ENCODE measurements at places on chromosomes 4 and X. TPM values are rescaled to one million over a fixed set of nuclear protein-coding genes. Genes with fewer than 3 reads are reported as not detected.

- DNase-seq: no peak
These were observed 48.4 kb downstream of the RWDD4 start for GRCh38 chr4:183610613-183611012.

DNA sequence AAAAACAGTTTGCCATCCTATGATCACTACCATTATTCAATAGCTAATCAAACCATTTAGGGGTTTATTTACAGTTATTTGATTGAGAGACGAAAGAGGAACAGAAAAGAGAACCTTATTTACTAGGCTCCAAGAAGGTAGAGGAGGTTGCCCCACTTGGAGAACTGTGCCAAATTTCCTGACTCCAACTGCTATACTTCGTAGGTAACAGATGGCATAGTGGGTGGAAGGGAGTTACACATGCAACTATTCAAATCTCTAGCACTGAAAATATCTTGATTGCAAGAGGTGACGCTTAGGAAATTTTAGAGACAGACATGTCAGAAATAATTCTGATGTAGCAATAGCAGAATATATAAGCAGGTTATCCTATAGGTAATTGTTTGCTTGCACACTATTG is 38.0 kb upstream of the TMPRSS11F start:
- no peak for DNase-seq

DNA sequence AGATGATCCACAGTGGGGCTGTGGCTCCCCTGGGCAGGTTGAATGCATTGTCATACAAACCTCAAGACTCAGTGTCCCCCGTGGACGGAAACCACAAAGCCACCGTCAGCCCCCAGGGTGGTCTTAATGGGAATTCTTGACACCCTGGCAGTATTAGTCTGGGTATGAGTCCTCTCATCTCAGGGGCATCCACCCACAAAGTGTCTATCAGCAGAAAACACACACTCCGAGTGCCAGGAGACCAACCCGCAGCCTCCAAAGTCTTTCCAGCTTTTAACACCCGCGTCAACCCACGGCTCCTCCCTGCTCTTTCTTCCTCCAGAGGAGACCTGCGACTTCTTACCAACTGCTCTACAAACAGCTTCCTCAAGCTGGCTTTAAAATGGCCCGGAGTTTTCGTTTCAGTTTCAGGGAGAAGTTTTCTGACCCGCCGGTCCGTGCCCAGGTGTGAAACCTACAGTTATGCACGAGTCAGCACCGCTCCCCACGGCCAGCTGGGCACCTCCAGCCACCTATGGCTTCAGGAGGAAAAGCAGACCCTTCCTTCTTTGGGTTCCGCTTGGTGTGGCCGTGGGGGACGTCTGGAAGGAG is 14.4 kb upstream of the ASMTL start:
- no peak for DNase-seq

DNA sequence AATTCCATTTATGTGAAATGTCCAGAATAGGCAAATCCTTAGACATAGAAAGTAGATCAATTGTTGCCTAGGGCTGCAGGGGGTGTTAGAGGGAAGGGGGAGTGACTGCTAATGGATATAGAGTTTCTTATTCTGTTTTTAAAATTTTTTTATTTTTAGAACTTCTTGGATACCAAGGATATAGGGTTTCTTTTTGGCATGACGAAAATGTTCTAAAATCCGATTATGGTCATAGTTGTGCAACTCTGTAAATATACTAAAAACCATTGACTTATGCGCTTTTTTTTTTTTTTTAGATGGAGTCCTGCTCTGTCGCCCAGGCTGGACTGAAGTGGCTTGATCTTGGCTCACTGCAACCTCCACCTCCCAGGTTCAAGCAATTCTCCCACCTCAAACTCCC is 125.2 kb upstream of the USP9X start:
- no peak for DNase-seq

Gene SLC16A2
- 10.6 TPM for total RNA-seq

DNA sequence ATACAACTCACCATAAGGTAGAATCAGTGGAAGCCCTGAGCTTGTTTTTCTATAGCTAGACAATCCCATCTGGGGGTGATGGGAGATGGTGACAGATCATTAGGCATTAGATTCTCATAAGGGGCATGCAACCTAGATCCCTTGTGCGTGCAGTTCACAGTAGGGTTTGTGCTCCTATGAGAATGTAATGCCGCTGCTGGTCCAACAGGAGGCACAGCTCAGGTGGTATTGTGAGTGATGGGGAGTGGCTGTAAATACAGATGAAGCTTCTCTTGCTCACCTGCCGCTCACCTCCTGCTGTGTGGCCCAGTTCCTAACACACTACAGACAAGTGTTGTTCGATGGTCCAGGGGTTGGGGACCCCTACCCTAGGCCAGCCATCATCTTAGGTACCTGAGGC is 5.9 kb upstream of the GATB start:
- no peak for DNase-seq

GRCh38 chr4:63393544-63393943 is 1015.7 kb downstream of the TECRL start:
- DNase-seq: no peak

DNA sequence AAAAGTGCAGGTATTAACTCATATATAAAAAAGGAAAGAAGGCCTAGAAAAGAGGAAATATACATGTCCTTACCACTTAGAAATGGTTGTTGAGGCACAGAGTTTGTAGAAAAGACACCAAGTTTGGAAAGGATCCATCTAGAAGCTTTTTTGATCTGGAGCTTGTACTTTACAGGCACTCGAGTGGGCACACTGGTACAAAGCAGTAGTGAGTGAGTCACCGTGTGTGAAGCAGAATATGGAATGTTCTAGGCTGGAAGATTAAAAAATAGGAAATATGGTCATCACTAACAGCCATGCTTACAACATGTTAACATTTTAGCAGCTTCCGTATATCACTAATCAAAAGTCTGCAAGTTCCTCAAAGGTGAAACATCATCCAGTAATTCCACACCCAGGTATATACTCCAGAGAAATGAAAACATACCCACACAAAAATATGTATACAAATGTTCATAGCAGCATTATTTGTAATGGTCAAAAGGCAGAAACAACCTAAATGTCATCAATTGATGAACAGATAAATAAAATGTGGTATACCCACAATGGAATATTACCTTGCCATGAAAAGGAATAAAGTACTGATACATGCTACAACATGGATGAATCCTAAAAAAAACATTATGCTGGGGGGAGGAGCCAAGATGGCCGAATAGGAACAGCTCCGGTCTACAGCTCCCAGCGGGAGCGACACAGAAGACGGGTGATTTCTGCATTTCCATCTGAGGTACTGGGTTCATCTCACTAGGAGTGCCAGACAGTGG is 69.5 kb downstream of the FRYL start:
- DNase-seq: no peak

DNA sequence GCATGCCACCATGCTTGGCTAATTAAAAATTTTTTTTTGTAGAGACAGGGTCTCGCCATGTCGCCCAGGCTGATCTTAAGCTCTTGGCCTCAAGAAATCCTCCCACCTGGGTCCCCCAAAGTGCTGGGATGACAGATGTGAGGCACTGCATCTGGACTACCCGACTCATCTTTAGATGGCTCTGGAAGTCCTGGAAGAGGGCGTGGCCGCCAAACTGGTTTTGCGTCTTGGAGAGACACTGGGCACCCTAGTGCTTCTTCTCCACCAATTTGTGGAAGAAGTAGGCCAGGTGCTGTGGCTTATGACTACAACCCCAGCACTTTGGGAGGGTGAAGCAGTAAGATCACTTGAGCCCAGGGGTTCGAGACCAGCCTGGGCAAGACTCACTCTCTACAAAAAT is 47.6 kb downstream of the HOPX start:
- no peak for DNase-seq

DNA sequence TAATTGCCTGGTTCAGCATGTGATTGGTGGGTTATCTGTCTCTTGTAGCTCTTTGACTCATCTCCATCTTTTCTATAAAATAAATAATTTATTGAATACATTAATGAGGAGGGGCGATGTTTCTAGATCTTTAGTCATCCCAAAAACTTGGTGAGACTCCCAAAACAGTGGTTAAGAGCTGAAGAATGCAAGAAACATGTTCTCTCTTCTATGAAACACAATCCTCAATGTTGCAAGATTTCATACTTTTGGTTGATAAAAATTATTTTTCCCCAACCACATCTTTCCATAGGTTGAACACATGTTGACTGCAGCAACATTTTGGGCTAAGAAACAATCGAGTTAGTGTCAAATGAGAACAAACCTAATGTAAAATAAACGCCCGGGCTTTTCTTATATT is 1.2 kb upstream of the TMEM47 start:
- DNase-seq: no peak

DNA sequence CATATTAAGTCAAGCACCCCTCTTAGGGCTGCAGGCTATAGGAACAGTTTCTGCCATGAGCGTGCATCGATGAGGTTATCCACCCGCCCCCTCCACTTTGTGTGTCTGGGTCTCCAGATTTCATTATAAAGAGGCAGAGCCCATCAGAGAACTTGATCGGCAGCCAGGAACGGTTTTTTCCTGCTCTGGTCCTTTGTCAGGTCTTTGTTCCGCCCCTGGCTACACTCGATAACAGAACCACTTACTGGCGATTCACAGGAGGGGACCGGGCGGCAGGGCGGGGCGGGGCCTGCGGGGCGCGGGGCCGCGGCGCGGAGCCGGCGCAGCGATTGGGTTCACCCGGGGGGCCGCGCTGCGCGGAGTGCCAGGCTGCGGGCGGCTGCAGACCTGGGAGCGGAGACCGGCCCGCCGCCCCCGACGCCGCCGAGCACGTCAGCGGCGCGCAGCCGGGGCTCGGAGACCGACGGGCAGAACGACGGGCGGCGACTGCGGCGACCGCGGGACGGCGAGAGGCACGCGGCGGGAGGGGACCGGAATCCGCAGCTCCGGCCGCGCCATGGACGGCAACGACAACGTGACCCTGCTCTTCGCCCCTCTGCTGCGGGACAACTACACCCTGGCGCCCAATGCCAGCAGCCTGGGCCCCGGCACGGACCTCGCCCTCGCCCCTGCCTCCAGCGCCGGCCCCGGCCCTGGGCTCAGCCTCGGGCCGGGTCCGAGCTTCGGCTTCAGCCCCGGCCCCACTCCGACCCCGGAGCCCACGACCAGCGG is at the start of gene SLC10A4:
Gene SLC10A4 (plus strand): TSS at position 338 of the 771 bp plus-strand sequence. CDS start 219 bp downstream, at position 557.
- DNase-seq: no peak

Gene RBMXL3
- total RNA-seq: not detected

- DNase-seq: peak; percentile 50
These were observed 32.9 kb upstream of the PDGFC start for GRCh38 chr4:157004279-157005161.

DNA sequence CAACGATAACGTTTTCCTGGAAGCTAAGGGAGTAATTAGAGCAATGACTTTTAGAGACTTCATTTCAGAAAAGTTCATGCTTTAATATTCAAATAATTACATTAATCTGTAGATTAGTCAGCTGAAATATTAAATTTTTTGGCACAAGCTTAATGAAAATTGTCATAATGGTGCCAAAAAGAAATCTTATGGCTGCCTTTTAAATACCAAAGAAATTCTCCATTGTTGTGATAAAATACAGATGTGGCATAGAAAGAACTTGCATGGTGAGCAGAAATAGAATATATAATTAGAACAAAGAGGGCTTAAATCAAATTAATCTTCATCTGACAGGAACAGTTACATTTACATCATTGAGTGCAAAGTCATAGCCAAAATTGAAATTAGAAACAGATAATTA is 263.5 kb downstream of the AFF2 start:
- DNase-seq: no peak

Gene SMIM10
- total RNA-seq: 6.8 TPM

- DNase-seq: no peak
These were observed 51.9 kb downstream of the PHKA1 start for GRCh38 chrX:72662020-72662747.

Gene UGT2B10
- total RNA-seq: not detected

DNA sequence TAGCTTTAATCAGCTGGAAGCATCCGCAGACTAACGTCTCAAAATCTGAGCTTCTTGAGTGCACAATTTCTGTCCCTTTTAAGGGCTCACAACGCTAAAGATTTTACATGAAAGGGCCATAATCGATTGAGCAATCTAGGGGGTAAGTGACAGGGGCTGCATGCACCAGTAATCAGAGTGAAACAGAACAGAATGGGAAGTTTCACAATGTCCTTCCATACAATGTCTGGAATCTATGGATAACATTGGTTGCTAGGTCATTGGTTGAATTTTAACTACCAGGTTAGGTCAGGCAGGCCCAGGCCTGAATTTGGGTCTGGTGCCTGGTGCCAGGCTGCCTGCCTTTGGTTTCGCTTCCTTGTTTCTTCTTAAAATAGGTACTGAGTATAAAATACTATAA is 42.0 kb upstream of the MTMR8 start:
- no peak for DNase-seq

Gene KDR
- total RNA-seq: 0.86 TPM

DNA sequence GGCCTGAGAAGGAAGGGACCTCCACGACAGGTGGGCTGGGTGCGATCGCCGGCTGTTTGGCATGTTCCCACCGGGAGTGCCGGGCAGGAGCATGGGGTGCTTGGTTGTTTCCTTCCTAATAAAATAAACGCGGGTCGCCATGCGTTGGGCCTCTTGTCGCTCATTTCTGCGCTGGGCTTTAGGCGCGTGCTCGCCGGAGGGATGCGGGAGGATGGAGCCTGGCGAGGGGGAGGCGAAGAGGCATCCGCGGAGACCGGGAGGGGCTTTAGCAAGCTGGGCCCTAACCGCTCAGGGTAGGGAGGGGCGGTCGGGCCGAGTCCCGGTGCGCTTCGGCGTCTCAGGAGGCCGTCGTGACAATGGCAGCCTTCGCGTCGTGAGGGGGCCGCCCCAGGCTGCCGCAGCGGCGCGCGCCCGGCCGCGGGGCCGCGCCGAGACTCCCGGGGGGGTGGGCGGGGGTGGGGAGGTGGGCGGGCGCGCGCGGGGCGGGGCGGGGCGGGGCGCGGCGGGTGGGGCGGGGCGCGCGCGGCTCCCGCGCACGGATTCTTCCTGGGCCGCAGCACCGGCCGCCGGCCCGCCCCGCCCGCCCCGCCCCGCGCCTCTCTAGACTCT is 476 bp upstream of the GDI1 start:
- DNase-seq: peak; percentile 23

GRCh38 chr4:16106956-16107355 is 23.1 kb upstream of the PROM1 start:
- DNase-seq: no peak

- DNase-seq: no peak
These were observed 91.4 kb downstream of the ANXA3 start for GRCh38 chr4:78642934-78643333.

DNA sequence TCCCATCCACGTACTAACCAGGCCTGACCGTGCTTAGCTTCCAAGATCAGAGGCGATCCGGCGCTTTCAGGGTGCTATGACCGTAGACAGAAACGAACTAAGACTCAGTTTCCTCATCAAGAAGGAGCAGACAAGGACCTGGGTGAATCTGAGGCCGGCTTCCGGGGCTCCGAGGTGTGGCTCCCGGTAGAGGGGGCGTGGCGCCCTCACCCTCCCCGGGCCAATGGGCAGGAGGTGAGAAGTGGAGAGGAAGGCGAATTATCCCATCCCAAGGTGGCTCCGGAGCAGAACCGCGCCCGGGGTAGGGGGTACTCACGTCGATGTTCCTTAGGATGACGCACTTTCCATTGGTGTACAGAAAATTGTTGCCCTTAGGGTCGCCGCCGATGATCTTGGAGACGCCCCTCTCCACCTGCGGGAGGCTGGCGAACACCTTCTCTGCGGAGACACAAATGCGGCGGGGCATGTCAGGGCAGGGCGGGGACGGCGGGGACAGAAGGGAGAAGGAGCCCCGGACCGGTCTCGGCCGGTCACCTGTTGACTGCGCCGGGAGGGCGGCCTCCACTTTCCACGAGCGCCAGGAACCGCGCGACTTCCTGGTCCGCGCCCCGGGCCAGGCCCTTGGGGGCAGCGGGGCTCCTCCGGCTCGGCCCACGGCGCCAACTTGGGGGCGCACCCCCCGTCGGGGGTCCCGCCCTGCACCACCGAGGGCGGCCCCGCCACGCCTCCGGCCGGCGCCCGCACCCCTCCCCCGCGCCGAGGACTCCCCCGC is 616 bp downstream of the WDR1 start:
- peak; percentile 34 for DNase-seq
